Glomerular endothelial cell (primary cell): ENCODE measurements at places on chromosomes 7 and 10.

DNA sequence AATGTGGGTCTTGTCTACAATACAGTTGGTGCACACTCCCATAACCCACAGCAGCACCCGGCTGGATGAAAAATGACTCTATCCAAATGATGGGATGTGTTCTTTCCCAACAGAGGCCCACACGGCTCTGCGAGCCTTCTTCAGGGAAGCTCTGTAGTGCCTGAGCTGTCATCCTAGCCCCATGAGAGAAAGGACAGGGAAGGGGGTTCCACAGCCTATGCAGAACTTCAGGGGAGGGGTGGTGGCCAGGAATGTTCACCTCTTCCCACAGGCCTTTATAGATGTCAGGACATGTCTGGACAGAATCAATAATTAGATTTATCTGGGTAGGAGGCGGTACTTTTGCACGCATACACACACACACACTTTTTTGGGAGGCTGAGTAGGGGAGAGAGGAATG lies 109.0 kb downstream of the JCAD start:
- no peak for DNase-seq

DNA sequence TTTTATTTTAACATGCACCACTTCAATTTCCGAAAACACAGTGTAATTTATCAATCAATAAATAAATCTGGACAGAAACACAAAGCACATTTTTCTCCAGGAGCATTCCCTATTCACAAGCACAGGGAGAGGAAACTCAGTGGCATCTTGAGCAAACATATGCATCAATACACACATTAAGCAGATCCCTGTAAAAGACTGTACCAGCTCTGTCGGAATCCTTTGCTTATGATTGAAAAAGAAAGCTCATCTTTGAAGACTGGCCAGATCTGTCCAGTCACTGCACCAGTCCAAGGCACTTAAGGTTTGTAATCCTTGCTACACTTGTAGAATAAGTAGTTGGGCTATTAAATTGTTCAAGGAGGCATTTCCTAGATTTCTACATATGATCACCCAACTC lies 343.9 kb downstream of the BMPER start:
- DNase-seq, result no peak

DNA sequence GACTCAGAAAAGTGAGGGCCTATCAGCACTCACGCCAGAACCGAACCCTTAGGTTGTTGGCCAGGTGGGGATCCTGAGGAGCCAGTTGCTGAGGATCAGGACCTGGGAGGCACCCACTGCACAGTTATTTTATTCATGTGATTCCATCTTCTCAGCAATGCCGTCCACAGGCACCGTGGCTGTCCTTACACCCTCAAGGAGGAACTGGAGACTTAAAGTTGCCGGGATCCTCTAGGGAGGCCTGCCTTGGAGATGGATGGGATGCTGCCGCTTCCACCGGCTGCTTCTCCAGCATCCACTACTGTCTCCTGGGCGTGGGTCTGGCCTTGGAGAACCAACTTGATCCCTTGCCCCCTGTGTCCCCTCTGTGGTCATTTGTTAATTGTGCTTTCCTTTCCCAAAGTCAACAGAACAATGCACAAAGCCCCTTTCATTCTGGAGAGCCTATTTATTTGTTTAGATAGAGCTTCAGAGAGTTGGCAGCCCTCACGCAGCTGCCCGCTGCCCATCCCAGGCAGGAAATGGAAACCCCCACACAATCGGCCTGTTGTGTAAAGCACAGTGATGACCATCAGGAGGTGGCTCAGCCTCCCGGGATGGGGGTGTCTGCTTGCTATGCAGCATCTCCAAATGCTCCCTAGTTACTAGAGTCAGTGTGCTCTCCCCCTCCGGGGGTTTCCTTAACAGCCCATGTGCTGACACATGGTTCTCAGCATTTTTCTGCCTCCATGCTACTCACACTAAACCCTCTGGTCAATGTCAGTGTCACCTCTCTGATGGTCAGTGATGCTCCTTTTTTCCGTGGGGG lies 52.9 kb upstream of the IGFBP3 start:
- peak; percentile 5 for DNase-seq

DNA sequence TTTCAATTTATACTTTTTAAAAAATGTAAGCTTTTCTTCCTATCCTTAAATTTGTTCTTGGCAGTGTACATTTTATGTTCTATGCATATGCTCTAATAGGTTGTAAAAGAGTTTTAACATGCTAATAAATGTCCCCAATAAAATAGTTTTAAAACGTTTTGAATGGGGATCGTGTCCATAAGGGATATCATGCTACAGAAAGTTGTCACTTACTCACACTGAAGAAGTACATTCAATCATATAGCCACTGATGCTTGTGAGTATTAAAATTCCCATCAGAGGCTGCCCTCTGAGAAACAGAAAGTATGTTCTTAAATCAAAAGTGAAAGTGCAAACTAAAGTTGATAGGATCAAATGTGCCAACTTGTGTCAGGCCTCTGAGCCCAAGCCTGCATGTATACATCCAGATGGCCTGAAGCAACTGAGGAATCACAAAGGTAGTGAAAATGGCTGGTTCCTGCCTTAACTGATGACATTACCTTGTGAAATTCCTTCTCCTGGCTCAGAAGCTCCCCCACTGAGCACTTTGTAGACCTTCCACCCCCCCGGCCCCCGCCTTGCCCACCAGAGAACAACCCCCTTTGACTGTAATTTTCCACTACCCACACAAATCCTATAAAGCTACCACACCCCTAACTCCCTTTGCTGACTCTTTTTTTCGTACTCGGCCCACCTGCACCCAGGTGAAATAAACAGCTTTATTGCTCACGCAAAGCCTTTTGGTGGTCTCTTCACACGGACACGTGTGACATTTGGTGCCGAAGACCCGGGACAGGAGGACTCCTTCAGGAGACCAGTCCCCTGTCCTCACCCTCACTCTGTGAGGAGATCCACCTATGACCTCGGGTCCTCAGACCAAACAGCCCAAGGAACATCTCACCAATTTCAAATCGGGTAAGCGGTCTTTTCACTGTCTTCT lies 877 bp upstream of the NOD1 start:
- no peak for DNase-seq
